ENCODE measurements at places on chromosomes 1 and 21. TPM values are rescaled to one million over a fixed set of nuclear protein-coding genes. Genes with fewer than 3 reads are reported as not detected.
A peak's percentile ranks its signal among the peaks of the same experiment; 100 is the strongest.

LDLRAD1 gene
- not detected for total RNA-seq

GRCh38 chr1:18673976-18674375, 43.3 kb downstream of the PAX7 start:
- no peaks in the 10 kb centered on the region for H3K4me1 ChIP-seq
- DNase-seq = peak; percentile 43
- H3K4me3 ChIP-seq = no peak overlapping the region
- no peaks in the 10 kb centered on the region for H3K36me3 ChIP-seq

BATF3 gene
- total RNA-seq = 4.4 TPM

GRCh38 chr1:82880506-82880905, 1079.8 kb downstream of the ADGRL2 start:
- H3K4me1 ChIP-seq = no peaks in the 10 kb centered on the region
- H3K4me3 ChIP-seq = no peak overlapping the region
- DNase-seq = no peak
- no peaks in the 10 kb centered on the region for H3K36me3 ChIP-seq
- no peak overlapping the region for H3K27ac ChIP-seq

GRCh38 chr1:223765719-223766340, 53.5 kb downstream of the CAPN2 start:
- no peak overlapping the region for H3K4me3 ChIP-seq
- H3K27ac ChIP-seq = no peak overlapping the region
- no peak for DNase-seq

- H3K27ac ChIP-seq = no peak overlapping the region
- H3K27me3 ChIP-seq = no peaks in the 10 kb centered on the region
- DNase-seq = no peak
- no peaks in the 10 kb centered on the region for H3K4me1 ChIP-seq
- H3K36me3 ChIP-seq = no peaks in the 10 kb centered on the region
Observed at GRCh38 chr1:209390764-209391163, 192.8 kb upstream of the CAMK1G start.

GRCh38 chr1:90510143-90510542, 207.0 kb downstream of the BARHL2 start:
- H3K4me1 ChIP-seq = no peaks in the 10 kb centered on the region
- H3K27ac ChIP-seq = no peak overlapping the region
- H3K36me3 ChIP-seq = no peaks in the 10 kb centered on the region
- no peak overlapping the region for H3K4me3 ChIP-seq

KCNA2 gene
- total RNA-seq = not detected

- peak; percentile 62 for DNase-seq
- H3K36me3 ChIP-seq = no peaks in the 10 kb centered on the region
- H3K27ac ChIP-seq = no peak overlapping the region
- H3K4me3 ChIP-seq = no peak overlapping the region
Observed at GRCh38 chr1:66648901-66649595, 103.2 kb upstream of the DYNLT5 start.

DNA sequence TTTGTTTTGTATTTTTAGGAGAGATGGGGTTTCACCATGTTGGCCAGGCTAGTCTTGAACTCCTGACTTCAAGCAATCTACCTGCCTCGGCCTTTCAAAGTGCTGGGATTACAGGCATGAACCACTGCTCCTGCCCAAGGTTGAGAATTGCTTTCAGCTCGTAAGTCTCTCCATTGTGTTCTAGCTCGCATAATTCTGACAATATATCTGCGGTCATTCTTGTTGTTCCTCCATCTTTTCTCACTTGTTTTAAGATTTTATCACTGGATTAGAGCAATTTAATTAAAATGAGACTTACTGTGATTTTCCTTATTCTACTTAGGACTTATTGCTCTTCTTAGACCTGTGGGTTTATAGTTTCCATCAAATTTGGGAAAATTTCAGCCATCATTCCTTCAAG, 102.9 kb downstream of the AHCTF1 start:
- no peak overlapping the region for H3K4me3 ChIP-seq
- no peaks in the 10 kb centered on the region for H3K36me3 ChIP-seq
- no peaks in the 10 kb centered on the region for H3K4me1 ChIP-seq
- no peak overlapping the region for H3K27ac ChIP-seq
- H3K27me3 ChIP-seq = no peaks in the 10 kb centered on the region
- DNase-seq = peak; percentile 32

- H3K4me3 ChIP-seq = no peak overlapping the region
- H3K4me1 ChIP-seq = no peaks in the 10 kb centered on the region
- H3K27me3 ChIP-seq = no peaks in the 10 kb centered on the region
- H3K36me3 ChIP-seq = no peaks in the 10 kb centered on the region
Observed at GRCh38 chr1:205447457-205448341, 8.1 kb downstream of the BLACAT1 start.

DNA sequence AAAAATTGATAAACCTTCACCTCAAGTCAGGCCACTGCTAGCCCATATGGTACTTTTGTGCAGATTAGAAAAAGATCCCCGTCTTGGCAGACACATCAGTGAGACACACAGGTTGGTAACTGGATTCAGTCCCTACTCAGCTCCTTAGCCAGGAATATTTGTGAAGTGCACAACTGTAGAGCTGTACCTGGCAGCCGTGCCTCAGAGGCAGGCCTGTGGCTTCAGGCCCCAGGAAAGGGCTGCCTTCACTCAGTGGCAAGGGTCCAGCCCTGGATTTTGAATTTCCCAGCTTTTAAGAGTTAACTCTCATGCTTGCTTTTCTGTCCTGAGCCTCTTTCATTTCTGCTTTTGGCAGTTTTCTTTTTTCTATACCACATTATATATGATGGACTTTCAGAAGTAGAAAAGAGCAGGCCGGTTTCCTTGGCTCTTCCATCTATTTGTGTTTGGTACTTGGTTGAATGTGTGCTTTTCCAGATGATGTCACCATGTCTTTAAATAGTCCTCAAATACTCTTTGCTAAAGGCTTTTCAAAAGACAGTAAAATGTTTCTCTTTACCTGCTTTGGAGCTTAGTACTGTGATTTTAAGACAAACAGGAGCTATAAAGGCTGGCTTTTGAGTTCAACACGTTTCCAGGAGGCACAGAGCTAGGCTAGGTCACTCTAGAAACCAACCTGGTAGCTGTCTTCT, 186.6 kb downstream of the AK5 start:
- DNase-seq = no peak
- no peaks in the 10 kb centered on the region for H3K27me3 ChIP-seq
- H3K36me3 ChIP-seq = no peaks in the 10 kb centered on the region
- no peaks in the 10 kb centered on the region for H3K4me1 ChIP-seq
- no peak overlapping the region for H3K4me3 ChIP-seq

- H3K36me3 ChIP-seq = no peaks in the 10 kb centered on the region
- no peak overlapping the region for H3K4me3 ChIP-seq
- no peak for DNase-seq
- H3K27ac ChIP-seq = no peak overlapping the region
- H3K27me3 ChIP-seq = no peaks in the 10 kb centered on the region
- H3K4me1 ChIP-seq = 0 out of 2 replicates have a peak, but pooled peaks cover 3% of the 10 kb centered on the region
Observed at GRCh38 chr1:248688527-248689298, 13.9 kb downstream of the OR14I1 start.

- no peaks in the 10 kb centered on the region for H3K27me3 ChIP-seq
- peaks cover 20% of the 10 kb centered on the region for H3K36me3 ChIP-seq
- H3K27ac ChIP-seq = no peak overlapping the region
- no peak for DNase-seq
- no peak overlapping the region for H3K4me3 ChIP-seq
- peaks cover 11% of the 10 kb centered on the region for H3K4me1 ChIP-seq
Observed at GRCh38 chr1:3892748-3893147, 7.3 kb downstream of the C1orf174 start.

RNU1-3 gene
- under 0.01 TPM for total RNA-seq

CD247 gene
- 41.3 TPM for total RNA-seq

AADACL4 gene
- total RNA-seq = not detected

GRCh38 chr21:33682992-33683627, 40.8 kb downstream of the ITSN1 start:
- no peaks in the 10 kb centered on the region for H3K27me3 ChIP-seq
- DNase-seq = no peak
- no peaks in the 10 kb centered on the region for H3K36me3 ChIP-seq
- H3K27ac ChIP-seq = no peak overlapping the region

DNA sequence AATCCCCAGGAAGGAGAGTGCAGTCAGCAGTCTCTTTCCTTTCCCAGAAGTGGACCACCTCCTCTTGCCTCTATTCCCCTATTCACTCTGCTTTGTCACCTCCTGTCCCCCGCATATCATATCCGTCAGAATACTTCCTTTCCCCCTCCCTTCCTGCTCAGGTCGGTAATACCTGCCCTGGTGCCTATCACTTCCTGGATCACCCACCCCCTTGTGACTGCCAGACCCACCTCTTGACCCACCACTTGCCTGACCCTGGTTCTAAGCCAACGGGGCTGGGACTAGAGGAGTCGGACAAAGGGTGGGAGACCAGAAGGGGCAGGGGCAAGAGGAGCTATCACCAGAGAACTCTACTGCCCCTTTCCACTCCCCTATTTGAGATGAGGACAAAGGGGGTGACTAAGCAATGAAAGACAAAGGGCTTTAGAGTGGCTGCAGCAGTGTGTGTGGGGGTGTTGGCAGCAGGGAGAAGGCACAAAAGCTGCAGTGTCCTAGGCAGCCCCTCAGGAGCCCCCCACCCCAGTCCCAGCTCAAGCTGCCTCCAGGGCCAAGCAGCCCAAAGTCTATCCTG, 1.7 kb upstream of the ADAMTS4 start:
- no peak for DNase-seq
- peaks cover 30% of the 10 kb centered on the region for H3K4me1 ChIP-seq
- no peaks in the 10 kb centered on the region for H3K27me3 ChIP-seq
- H3K4me3 ChIP-seq = no peak overlapping the region

GRCh38 chr1:7386226-7387052, 384.7 kb upstream of the VAMP3 start:
- no peak for DNase-seq
- no peak overlapping the region for H3K4me3 ChIP-seq
- no peak overlapping the region for H3K27ac ChIP-seq
- no peaks in the 10 kb centered on the region for H3K27me3 ChIP-seq

- no peak overlapping the region for H3K27ac ChIP-seq
- no peaks in the 10 kb centered on the region for H3K36me3 ChIP-seq
- H3K27me3 ChIP-seq = no peaks in the 10 kb centered on the region
- no peak overlapping the region for H3K4me3 ChIP-seq
Observed at GRCh38 chr1:150529017-150529416, 13.5 kb downstream of the FALEC start.

- H3K4me1 ChIP-seq = peaks cover 14% of the 10 kb centered on the region
- H3K36me3 ChIP-seq = no peaks in the 10 kb centered on the region
- H3K27ac ChIP-seq = no peak overlapping the region
- 0 out of 2 replicates have a peak, but pooled peaks cover under 1% of the 10 kb centered on the region for H3K27me3 ChIP-seq
Observed at GRCh38 chr1:8671306-8671917, 146.0 kb downstream of the RERE start.

NHLH1 gene
- total RNA-seq = 0.48 TPM

DNA sequence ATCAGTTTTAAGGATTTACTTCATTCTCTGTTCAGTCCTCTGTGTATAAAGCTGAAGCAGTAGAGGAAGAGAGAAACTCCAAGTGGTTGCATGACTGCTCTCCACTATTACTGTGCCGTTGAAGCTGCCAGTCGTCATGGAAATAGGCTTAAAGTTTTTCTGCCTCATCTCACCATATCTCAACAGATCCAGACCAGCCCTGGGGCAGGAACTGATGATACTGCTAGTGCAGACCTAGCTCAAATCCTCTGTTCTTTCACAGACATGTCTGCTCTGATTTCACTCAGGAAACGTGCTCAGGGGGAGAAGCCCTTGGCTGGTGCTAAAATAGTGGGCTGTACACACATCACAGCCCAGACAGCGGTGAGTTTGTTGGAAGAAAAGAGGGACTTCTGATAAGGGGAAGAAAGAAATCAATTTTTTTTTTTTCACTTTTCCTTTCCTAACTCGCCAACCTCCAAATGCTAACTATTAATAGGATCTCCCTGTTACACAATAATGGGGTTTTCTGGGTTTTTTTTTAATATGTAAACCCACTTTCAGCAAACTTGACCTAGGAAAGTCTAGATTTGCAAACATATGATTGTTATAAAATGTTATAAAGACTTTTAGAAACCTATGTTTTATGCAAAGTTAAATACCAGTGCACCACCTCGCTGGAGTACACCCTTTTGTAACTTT, 22.2 kb upstream of the STRIP1 start:
- no peak overlapping the region for H3K4me3 ChIP-seq
- no peaks in the 10 kb centered on the region for H3K4me1 ChIP-seq
- no peaks in the 10 kb centered on the region for H3K27me3 ChIP-seq
- H3K36me3 ChIP-seq = peaks cover 28% of the 10 kb centered on the region
- no peak overlapping the region for H3K27ac ChIP-seq

RNU1-2 gene
- total RNA-seq = under 0.01 TPM

CXADR gene
- total RNA-seq = not detected

DNA sequence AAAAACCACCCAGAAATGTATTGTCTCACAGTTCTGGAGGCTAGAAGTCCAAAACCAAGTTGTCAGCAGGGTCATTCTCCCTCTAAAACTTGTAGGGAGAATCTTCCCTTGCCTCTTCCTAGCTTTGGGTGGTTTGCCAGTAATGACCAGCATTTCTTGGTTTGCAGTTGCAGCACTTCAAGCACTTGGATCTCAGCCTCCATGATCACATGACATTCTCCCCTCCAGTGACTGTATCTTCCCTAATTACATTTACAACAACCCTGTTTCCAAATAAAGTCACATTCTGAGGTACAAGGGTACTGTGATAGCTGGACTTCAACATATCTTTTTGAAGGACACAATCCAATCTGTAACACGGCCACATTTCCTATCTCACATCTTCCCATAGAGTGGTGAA, 37.2 kb downstream of the EVI5 start:
- H3K4me1 ChIP-seq = peaks cover 3% of the 10 kb centered on the region
- H3K4me3 ChIP-seq = no peak overlapping the region
- no peak overlapping the region for H3K27ac ChIP-seq

GRCh38 chr1:41656825-41657500, 172.5 kb upstream of the EDN2 start:
- H3K27ac ChIP-seq = no peak overlapping the region
- H3K4me1 ChIP-seq = peaks cover 17% of the 10 kb centered on the region
- DNase-seq = no peak
- no peak overlapping the region for H3K4me3 ChIP-seq

FBXO28 gene
- total RNA-seq = 33.4 TPM

DNA sequence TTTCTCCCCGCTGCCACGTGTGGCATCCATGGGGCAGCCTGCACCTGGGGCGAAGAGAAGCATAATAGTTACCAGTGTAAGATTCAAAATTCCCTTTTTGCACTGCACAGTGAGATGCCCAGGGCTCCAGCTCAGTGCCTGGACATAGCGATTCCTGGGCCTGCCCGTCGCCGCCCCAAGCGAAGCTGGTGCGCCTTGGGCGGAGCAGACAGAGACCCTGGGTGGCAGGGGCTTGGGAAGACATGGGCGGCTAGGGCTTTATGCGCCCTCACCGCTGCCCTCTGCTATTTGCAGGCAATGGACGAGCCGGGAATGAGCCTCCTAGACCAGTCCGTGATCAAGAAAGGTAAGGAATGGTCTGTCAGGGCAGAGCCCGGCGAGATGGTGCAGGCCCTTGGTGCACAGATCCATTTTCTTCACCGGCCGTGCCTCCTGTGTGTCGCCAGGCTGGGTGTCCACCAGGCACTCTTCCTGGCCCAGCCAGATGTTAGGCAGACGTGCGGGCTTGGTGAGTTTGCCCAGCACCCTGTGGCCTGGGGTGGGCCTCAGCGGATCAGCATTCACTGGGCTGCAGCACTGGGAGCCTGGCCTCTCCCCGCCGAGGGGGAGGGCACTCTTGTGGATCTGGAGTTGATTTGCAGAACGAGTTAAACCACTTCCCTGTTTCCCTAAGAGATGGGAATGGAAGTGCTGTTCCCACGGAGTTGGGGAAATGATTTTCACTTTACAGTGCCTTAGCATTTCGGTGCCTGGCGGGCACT, 1.7 kb downstream of the TFAP2E start:
- H3K4me1 ChIP-seq = peaks cover 18% of the 10 kb centered on the region
- no peaks in the 10 kb centered on the region for H3K36me3 ChIP-seq
- H3K27me3 ChIP-seq = no peaks in the 10 kb centered on the region
- no peak overlapping the region for H3K4me3 ChIP-seq
